A549 treated with CpdA at 1 μM for 4 hours (cell line): ENCODE measurements at places on chromosomes 12 and 14. TPM values are rescaled to one million over a fixed set of nuclear protein-coding genes. Genes with fewer than 3 reads are reported as not detected.

MMAB gene
- 24.0 to 31.4 TPM (median 27.6 TPM) in 5 replicates for total RNA-seq

PIGH gene
- total RNA-seq, result 18.8 to 22.0 TPM (median 21.2 TPM) in 5 replicates

NKX2-1 gene
- 0.03 to 0.06 TPM in 2 of 5 replicates, not detected in the others for total RNA-seq

KLRF1 gene
- total RNA-seq, result not detected in 5 replicates

TAS2R13 gene
- total RNA-seq, result not detected in 5 replicates

PTGDR gene
- total RNA-seq, result not detected in 5 replicates

TMEM63C gene
- total RNA-seq, result 0.37 to 1.8 TPM (median 1.3 TPM) in 5 replicates

LRTM2 gene
- not detected in 5 replicates for total RNA-seq

ACOT6 gene
- total RNA-seq, result not detected in 5 replicates

LIN7A gene
- total RNA-seq, result 0.33 to 0.55 TPM (median 0.43 TPM) in 5 replicates

ADGRD1 gene
- total RNA-seq, result 0.19 to 0.57 TPM (median 0.32 TPM) in 5 replicates
